ENCODE measurements at places on chromosomes 4 and X.

DNA sequence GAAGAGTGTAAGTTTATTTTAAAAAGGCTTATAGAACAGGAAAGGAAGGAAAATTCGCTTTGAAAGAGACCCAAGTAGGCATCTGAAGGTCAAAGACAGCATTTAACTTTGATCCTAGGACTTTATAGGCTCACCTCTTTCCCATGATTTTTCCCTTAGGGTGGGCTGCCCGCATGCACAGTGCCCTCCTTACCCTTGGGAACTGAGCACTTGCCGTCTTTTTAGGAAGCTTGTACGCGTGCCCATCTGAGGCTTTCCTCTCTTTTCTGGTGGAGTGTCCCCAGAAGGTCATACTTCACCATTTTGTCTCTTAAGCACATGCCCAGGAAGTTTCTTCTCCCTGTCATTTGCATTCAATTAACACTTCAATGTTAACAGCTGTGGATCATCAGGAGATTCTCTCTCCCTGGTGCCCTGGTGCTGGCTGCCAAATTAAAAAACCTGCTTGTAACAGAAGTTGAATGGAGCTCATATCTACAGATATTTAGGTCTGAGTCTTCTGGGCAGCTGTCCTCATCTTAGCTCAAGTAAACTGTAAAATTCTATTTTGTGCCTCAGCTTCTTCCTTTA, 38.4 kb upstream of the IL9R start:
- DNase-seq, result no peak

DNA sequence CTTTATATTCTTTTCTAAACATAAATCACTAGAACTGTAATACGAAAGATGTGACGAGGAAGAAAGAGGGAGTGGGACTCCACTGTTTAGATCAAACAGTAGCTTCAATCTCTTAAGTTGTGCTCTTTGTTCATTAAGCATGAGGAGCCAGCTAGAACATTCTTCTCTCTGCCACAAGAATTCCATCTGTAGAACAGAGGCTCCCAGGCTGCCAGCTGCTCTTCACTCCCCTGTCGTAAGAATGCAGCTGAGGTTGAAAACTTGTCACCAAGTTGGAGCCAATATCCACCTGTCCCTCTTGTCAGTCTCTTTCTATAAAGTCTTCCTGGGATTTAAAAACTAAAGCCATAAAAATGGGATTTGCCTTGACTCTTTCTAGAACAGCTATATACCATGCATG, 65.0 kb upstream of the SEC24B start:
- DNase-seq, result no peak

DNA sequence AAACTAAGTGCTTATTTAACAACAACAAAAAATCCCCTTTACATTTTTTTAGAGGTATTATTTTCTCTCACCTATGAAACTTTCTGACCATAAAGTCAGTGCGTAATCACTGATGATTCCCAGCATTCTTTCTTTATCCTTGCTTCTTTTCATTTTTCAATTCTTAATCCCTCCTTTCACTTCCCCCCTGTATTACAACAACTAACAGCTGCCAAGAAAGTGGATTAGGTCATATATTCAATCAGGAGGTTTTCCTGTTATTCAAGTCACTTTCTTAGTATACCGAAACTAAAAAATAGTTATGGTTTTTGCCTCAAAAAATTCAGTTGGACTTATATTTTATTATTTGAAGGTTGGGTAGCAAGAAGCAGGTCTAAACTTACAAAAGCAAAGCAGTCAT, 2.1 kb upstream of the STAP1 start:
- DNase-seq, result no peak

DNA sequence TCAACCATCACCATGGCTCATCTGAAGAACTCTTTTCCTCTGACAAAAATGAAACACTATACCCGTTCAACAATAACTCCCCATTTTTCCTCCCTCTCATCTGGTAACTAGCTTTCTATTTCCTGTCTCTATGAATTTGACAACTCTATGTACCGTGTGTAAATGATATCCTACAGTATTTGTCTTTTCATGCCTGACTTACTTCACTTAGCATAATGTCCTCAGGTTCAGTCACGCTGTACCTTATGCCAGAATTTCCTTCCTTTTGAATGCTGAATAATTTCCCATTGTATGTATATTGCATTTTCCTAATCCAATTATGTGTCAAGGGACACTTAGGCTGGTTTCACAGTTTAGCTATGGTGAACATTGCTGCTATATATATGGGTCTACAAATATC, 18.2 kb downstream of the MAGEA9 start:
- no peak for DNase-seq

GRCh38 chr4:114225436-114225835, 246.0 kb upstream of the ARSJ start:
- DNase-seq, result no peak

DNA sequence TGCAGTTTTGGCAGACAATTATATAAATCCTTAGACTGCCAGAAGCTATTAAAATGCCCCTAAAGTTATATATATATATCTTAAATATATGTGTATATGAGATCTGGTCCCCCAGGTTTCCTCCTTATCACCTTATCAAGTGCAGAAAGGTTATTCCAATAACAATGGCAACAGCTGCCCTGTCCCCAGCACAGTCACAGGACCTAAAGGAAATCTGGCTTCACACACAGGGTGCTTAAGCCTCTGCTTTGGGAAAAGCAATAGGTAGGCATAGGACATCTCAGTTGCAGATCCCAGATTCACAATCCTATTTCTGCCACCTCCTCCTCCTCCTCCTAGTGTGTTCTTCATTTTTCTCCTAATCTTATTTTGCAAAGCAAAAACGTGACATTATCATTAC, 5.8 kb downstream of the SLC25A53 start:
- no peak for DNase-seq

- DNase-seq, result peak; percentile 66
Observed at GRCh38 chr4:89254847-89255246, 52.8 kb downstream of the GPRIN3 start.

DNA sequence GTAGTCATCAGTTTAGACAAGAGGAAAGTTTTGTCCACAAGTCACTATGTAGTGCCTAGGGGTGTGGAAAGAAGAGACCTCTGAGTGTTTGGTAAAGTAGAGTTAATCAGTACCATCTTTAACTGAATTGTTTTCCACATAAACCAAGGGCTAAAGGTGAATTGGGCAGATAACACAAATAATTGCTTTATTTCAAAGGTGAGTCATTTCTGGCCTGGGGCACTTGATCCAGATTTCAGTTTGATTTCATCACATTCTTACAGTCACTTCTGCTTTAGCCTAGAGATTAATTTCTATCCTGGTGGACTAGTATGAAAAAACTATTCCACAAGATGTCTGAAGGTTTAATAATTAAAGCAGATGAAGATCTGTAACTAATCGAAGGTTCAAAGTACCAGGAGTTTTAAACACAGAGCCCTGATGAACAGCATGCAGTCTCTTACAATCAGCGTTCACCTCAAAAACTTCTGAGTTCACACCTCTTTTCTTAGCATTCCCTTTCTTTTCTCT, 74.5 kb upstream of the BOD1L1 start:
- no peak for DNase-seq

- no peak for DNase-seq
Observed at GRCh38 chrX:20451929-20452328, 185.2 kb upstream of the RPS6KA3 start.

GRCh38 chr4:149933883-149934282, 118.2 kb upstream of the IQCM start:
- no peak for DNase-seq

GRCh38 chr4:25367004-25367621, 9.9 kb upstream of the ANAPC4 start:
- DNase-seq, result no peak

DNA sequence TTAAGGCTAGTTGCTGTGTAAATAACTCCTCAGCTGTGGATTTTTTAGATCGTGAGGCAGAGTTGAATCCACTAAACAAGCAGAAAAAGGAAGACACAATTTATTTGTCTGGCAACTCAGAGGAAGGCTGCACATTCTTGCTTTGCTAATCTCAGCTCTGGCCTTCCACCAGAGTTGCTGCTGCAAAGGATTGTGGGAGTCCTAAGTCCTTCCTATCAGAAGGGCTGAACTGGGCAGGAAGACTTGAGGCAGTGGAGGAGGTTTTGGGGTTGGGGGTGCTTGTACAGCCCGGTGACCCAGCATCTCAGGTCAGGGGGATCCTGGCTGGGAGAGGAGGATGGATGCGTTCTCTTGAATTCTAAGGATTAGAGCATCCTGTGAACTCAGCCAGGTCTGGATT, 11.0 kb upstream of the VSIG1 start:
- DNase-seq, result no peak

DNA sequence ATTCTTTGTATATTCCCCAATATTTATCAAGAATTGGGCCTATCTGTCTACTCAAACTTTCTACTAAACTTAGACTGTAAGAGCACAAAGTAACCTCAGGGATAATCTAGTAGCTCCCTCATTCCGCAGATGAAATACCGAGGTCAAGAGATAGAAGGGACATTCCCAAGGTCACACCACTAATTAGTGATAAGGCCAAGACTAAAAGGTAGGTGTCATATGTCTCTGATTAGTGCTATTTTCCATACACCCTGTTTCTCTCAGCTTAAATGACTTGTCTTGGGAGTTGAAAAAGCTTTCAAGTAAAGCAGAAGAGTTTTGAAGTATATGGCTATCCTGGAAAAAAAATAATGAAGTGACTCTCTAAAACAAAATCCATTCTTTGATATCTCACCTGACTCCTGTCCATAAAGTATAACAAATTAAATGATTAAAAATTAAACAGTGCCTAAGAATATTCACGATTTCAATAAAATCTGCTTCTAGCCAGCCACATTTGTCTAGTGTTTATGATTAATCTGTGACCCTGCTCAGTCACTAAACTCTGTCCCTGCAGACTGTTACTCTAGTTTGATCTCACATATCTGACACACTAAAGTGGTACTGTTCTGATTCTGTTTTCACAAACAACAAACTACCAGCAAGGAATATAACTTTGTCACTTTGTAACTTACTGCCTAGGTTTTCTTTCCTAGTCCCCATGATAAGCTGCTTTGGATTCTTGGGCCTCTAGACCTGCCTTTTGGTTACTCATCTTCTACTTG, 10.3 kb downstream of the GPR174 start:
- no peak for DNase-seq

DNA sequence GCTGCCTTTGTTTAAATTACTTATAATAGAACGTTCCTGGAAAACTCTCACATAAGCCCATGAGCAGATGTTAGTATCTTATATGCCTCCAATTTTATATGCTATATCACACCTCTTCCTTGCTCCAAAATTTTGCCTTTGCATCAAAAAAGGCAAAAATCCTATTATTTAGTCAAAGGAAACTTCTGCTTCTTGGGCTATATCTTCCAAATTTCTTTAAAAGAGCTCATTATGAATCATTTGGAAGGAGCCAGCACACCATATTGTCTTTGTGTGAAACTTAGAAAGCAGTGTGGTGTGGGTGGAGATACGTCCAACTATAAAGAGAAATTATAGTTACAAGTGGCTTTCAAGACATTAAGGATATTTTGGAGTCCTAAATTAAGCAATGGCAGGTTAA, 35.7 kb downstream of the NHS start:
- DNase-seq, result no peak

DNA sequence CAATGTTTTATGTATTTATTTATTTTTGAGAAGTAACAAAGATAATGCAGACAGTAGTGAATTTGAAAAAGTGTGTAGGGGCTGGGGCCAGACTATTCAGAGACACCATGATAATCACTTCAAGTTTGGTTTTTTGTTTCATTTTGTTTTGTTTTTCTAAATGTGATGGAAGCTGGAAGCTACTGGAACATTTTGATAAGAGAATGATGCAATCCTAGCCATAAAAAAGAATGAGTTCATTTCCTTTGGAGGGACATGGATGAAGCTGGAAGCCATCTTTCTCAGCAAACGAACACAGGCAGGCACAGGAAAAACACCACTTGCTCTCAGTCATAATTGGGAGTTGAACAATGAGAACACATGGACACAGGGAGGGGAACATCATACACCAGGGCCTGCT, 706.6 kb upstream of the EPHA5 start:
- no peak for DNase-seq

- DNase-seq, result no peak
Observed at GRCh38 chrX:72107320-72107719, 24.4 kb downstream of the RTL5 start.

DNA sequence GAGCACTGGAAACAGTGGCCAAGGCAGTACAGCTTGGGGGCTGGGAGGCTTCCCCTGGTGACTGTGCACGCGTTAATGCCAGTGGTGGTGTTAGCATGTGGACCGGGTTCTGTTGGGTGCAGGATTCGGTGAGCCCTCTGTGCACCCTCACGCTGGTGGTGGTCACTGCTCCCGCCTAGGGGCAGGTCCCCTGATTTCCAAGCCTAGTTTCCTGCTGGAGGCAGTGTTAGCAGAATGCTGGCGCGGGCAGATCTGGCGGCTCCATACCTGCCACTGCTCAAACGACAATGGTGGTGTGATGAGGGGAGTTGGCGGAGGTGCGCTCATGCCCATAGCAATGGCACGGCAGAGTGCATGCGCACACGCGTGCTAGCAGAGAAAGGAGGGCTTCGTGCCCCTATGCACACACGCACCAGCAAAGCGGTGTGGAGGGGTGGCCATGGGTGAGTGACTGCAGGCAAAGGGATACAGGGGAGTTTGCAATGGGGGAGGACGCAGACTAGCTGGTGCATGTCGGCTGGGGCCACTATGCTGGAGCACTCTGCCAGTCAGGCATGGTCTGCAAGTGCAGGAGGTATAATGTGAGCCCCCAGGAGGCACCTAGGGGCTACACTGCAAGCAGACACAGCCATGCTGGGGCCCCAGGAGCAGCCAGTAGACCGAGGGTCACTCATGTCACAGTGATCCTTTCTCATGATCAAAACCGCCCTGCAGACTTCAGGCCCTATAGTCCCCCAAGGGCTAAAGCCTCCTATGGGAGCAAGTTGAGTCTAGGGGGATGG, 93.0 kb downstream of the MAGEE1 start:
- no peak for DNase-seq

DNA sequence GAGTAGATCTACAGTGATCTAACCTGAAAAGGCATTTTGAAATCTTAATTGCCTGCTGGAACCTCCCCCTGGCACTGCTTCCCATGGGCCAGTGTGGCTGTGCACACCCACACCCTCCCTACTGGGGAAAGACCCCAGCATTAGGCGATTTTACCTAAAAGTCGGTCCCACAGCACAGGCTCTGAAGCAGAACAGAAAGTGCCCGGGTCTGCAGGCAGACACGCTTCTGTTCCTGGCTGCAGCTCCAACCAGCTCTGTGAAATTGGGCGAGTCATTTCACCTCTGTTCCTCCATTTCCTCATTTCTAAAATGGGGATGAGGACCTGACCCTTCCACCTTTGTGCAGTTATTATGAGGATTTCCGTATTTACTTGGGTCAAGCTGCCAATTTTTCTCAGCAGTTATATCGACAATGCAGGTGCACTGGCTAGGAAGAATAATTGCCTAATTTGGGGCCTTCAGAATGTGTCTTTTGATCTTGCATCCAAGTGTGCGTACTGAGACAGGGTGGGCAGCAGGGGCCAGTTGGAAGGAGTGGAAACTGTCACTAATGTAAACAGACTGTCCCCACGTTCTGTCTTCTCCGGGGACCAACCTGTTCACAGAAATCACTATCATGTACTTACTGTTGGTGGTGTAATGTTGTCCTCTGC, 7.1 kb downstream of the KLF3 start:
- no peak for DNase-seq

- DNase-seq, result peak; percentile 19
Observed at GRCh38 chr4:109631532-109632108, 71.6 kb downstream of the MCUB start.
